Heart right ventricle (tissue), 16 donors: ENCODE measurements at places on chromosomes 11 and 22. TPM values are rescaled to one million over a fixed set of nuclear protein-coding genes. Genes with fewer than 3 reads are reported as not detected.

OR8G1 gene
- polyA plus RNA-seq: not detected

PTPRJ gene
- polyA plus RNA-seq: 0.78 TPM

PTPRCAP gene
- 3.1 TPM for polyA plus RNA-seq

RAG2 gene
- polyA plus RNA-seq: not detected

TRPM5 gene
- not detected for polyA plus RNA-seq

HIRA gene
- 10.8 TPM for polyA plus RNA-seq

PPP6R2 gene
- polyA plus RNA-seq: 38.6 TPM

FIBIN gene
- 5.1 TPM for polyA plus RNA-seq

MFRP gene
- 0.04 TPM for polyA plus RNA-seq

BAIAP2L2 gene
- 0.28 TPM for polyA plus RNA-seq

- peak; percentile 83 for DNase-seq
Measured at GRCh38 chr11:33723238-33723881, 12.9 kb downstream of the CD59 start.

- DNase-seq: no peak
Measured at GRCh38 chr11:8080674-8081590, at the start of gene TUB. Gene TUB, plus strand, starts transcription at chr11:8081211. Its CDS starts 300 bp downstream, at chr11:8081511.

- DNase-seq: no peak
Measured at GRCh38 chr22:45976254-45977002, 534 bp downstream of the WNT7B start.

GRCh38 chr11:13003736-13004493 is 5.2 kb upstream of the RASSF10 start:
- no peak for DNase-seq

GRCh38 chr11:114401311-114401710 is 845 bp downstream of the RBM7 start:
- no peak for DNase-seq

GRCh38 chr11:112320668-112321067 is 60.0 kb upstream of the PLET1 start:
- DNase-seq: peak; percentile 74

GRCh38 chr11:44743959-44744557 is 17.3 kb downstream of the TSPAN18 start:
- DNase-seq: no peak

- no peak for DNase-seq
Measured at GRCh38 chr11:72039031-72039855, 40.5 kb downstream of the IL18BP start.

GRCh38 chr22:25372000-25372595 is 152.7 kb downstream of the CRYBB2 start:
- DNase-seq: no peak

DNA sequence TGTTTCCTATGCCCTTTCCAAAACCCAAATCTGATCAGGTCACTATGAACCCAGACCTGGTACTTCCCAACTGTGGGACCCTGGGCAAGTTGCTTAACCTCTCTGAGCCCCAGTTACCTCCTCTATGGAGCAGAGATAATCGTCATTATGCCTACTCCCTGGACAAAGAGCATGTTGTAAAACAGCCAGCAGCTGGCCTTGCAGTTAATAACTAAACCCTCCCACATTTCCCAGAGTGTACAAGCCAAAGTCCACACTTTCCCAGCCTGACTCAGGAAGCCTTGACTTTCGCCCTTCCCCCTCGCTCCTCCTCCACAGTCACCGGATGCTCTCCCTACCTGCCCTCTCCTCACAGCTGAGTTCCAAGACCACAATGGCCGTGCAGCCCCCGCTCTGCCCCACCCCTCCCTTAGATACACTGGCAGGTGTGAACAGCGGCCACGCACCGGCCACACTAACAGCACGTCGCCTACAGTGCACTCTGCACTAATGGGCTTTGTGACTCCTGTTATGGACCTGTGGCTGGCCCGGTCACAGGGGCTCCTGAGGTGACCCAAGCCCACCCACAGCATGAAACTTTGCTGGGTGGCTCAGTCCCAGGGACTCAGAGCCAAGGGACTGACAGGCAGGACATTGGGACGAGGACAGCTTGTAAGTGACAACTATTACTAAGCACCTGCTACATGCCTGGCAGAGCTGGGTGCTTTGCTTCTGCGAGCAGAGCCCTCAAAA is 15.6 kb upstream of the MFNG start:
- DNase-seq: peak; percentile 89

DNA sequence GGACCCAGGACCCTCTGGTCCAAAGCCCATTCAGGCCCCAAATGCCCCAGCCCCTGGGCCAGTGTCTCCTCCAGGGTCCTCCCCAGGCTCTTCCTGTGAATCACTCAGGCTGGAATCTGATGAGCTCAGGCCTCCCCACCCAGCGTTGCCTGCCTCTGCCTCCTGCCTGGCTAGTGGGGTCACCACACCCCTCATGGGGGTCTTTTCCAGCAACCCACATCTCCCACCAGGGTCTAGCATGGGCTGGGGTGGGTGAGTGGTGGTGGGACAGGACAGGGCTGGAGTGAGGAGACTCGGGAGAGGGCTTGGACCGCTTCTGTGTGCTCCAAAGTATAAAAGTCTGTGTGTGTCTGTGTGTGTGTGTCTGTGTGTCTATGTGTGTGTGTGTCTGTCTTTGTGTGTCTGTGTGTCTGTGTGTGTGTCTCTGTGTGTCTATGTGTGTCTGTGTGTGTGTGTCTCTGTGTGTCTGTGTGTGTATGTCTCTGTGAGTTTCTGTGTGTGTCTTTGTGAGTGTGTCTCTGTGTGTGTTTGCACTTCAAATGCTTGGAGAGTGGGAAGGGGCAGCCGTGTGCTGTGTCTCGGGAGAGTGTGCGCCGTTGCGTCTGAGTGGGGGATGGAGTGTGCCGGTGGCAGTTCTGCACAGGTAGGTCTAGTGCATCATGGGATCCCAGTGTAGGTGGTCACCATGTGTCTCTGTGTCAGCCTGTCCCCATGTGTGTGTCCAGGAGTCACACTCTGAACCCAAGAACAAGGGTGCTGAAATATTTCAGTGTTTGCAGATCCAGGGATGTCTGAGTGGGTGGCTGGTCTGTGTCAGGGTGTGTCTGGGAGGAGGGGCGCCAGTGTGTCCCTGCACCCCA is 8.8 kb downstream of the RIN1 start:
- DNase-seq: no peak

- DNase-seq: no peak
Measured at GRCh38 chr11:134599299-134599771, 187.3 kb upstream of the B3GAT1 start.

GRCh38 chr22:24008022-24008283 is 2.7 kb upstream of the GSTT4 start:
- DNase-seq: no peak

DNA sequence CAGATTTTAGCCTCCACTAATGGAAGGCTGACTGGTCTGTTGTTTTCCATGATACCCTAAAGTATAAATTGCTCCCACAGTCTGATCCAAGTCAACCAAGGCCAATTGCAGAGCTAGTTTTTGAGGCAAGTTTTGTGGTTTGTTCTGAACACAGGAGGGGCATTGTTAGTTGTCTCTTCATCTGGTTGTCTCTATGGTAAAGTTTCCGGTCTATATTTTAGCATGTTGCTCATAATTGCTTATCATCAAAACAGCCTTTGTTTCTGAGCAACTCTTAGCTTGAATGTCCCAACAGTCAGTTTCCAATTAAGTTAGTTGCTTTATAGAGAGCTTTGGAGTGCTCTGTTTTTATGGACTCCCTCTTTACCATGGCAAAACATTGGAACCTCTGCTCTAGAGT is 217.6 kb upstream of the CARD18 start:
- DNase-seq: no peak

DNA sequence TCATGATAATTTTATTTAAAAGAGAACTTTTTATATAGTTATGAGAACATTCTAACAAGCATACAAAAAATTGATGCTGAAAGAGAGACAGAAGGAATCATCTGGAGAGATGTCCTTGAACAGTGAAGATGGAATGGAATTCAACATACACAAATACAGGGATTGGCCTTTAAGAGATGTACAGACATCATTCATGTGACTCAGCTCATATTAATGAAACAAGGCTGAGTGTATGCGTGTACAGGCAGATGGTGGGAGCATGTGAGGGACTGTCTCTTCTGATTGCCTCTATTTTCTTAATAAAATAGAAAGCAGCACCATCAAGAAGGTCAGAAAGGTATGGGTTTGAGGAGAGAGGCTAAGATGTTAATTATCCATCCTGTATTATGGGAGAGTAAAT is 793.3 kb downstream of the CNTN5 start:
- DNase-seq: no peak

DNA sequence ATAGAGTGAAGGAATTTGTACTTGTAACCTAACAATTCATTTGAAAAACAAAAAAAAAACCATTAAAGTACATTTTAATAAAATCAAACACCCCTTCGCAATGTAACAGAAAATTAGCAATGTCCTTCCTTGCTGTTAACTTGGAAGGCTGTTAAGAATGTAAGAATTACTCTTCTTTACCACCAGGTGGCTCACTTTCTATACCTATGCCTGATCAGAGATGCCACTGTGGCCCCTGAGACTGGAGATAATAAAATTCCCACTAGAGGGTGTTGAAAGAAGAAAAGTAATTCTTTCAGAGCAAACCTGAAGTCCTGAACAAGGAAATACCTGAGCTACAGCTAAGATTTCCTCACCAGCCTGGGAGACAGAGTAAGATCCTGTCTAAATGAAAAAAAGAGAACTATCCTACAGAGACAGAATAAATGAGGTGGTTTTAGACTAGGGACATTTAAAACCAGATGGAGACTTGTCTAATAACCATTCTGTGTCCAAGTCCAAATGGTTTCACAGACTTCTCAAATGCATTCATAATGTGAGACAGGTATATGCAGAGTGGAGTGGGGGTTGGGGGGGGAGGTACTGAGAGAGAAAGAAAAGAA is 1089.3 kb downstream of the FAM181B start:
- DNase-seq: no peak

DNA sequence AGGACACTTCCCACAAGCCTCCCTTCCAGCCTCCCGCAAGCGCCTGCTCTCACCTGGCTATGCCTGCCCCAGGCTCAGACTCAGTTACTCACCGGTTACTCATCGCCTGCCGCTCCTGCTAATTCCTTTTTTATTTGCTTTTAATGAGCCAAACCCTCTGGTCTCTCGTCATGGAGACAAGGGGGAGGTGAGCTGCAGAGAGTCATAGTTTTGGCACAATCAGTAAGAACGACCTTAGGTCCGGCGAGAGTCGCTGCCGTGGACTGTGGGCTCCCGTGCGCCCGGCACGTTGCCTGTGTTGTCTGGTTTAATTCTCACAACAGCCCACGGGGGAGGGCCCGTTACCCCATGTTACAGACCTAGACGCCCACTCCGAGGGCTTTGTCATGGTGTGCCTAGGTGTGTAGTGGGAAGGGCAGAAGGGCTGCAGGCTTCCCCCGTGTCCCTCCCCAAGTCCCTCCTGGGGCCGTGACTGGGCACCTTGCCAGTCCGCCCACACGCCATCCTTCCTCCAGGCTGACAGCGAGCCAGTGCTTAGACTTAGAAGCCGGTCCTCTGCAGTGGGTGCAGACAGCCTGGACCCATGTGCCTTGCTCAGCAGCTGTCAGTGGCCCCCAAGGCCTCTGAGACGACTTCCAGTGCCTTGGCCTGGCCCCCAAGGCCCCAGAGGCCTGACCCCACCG is 42.2 kb downstream of the WNT7B start:
- peak; percentile 24 for DNase-seq

GRCh38 chr11:67436459-67437081 is 912 bp downstream of the PTPRCAP start:
- DNase-seq: no peak

- no peak for DNase-seq
Measured at GRCh38 chr22:20977516-20978170, 4.5 kb upstream of the LZTR1 start.

DNA sequence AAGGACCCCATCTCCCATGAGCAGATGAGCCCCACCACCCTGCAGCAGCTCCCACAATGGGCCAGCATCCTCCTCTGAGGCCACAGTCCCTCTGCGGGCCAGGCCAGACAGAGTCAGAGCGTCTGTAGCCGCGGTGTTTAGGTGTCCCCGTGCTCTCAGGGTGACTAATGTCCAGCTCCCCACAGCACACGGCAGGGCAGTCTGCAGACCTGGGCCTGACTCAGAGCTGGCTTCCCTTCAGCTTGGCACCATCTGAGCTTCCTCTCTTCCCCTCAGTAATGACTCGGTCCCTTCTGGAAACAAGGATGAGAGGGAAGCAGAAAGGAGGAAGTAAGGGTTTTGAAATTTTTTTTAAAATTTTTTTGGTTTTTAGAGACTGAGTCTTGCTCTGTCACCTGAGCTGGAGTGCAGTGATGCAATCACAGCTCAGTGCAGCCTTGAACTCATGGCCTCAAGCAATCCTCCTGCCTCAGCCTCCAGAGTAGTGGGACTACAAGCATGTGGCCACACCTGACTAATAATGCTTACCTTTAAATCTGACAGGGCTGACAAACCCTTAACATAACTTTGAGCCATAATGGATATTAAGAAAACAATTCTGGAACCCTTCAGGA is 28.5 kb downstream of the LRRC74B start:
- no peak for DNase-seq

DNA sequence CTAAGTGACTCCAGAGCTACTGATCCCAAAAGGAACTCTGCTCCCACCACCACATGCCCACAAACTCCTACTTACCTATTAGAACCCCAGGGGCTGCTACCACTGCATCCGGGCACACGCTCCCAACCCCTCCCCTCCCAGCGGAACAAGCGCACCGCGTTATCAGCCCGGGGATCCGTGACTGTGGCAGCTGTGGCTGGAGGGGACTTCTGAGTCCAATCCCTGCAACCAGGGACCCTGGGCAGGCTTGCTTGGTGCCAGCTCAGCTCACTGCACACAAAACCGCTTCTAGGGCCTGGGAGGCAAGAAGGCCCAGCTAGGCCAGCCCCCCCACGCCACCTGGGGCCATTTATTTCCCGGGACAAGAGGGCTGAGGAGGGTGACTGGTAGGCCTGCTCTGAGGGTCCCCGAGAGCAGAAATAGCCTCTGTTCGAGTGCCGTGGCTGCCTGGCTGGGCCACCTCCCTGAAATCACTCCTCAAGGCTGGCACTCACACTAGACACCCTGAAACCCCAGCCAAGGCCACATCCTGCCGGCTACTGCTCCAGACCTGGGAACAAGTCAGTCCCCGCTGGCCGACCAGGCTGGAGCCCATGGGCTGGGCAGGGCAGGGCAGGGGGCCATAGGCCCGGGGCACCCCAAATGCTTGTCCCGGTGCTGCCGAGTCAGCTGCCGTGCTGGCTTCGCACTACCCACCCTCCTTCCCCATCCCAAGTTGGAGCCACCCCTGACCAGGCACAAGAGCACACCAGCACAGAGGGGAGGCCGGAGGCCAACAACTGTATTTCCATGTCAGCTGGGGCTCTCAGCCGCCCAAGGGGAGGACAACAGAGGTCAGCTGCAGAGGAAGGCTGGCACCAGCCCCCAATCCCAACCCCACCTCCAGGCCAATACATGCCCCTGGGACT is 1.9 kb upstream of the IFITM10 start:
- no peak for DNase-seq
